ENCODE measurements at places on chromosomes 4 and X.
A peak's percentile ranks its signal among the peaks of the same experiment; 100 is the strongest.

GRCh38 chr4:62644372-62644771 is 1444.2 kb downstream of the ADGRL3 start:
- DNase-seq, result peak; percentile 36

DNA sequence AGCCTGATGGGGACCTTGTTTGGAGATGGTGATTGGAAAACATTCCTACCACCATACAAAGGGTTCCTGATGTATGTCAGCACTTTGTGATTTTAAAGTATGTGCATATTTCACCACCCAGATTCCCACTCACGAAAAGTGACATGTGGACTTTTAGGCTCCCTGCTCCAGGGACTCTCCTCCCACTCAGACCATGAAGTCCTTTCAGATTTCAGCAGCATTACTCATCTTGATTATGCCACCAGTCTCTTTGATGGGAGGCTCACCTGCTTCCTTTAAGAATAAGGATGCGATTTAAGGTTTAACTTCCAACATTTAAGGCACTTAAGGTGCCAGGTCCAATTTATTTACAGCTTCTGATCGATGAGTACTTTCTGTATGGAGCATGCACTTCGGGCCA is 204.4 kb downstream of the PPARGC1A start:
- DNase-seq, result peak; percentile 2

DNA sequence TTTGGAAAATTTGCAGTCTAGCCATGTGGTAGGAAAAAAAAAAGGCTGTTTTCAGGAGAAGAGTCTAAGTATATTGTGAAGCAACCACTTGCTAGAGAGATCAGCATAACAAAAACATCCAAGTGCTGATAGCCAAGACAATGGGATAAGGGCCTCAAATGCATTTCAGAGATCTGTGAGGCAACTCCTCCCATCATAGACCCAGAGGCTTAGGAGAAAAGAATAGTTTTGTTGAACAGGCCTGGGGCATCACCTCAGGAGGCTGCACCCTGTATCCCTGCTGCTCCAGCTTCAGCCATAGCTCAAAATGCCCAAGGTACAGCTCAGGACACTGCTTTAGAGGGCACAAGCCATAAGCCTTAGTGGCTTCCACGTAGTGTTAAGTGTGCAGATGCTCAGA is 13.6 kb upstream of the GPR174 start:
- DNase-seq, result no peak

DNA sequence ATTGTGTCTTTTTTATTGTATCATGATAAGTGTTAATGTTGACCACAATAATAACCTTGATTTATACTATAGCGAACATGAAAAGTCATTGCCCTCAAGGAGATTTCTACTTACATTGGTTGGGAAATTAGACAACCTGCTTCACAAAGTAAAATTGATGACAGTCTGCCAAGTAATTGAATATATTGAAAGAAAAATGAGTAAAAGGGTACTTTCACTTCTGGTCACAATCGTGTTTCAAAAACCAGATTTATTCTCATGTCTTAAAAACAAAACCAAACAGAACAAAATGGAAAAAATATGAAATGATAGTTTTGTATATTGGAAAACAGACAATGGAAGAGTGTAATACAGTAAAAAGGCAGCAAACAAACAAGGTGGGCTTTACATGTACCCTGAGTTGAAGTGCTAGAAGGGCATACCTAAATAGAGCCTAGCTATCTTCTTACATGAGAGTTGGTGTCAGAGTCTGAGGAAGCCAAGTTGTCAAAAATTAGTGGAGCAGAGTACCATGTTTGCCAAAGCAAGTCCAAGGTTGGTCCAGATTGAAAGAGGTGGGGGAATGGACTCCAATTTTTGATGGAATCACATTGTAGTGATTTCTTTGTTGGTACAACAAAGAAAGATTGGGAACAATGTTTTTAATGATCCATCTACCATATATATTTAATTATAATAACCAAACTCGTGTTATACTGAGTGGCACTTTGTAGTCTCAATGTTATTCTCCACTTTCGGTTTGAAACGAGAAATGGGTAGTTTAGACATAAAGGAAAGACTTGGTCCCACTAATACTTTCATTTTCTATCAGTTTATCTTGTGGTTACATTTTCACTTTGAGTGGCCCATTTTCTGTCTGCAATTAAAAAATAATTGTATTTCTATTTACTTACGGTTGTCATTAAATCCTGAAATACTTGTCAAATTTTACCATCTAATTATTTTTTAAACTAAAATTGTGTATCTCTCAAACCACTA is 775.6 kb downstream of the STIM2 start:
- no peak for DNase-seq

DNA sequence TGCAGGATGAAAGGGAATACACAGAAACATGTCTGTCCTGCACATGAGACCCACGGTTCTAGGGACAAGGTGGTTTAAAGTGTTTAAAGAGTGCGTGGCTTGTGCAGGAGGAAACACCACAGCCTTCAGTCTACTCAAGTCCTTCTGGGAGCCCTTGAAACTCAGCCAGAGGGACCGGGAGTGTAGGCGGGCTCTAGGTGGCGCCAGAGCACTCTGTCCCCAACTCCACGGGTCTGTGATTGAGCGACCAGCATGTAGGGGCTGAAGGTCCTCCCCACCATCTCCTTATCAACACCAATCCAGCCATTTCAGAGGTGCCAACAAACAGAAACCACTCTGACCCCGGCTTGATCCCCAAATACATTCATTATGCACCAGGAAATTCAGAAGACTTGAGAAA is 82.0 kb upstream of the CLDN34 start:
- DNase-seq, result peak; percentile 60

DNA sequence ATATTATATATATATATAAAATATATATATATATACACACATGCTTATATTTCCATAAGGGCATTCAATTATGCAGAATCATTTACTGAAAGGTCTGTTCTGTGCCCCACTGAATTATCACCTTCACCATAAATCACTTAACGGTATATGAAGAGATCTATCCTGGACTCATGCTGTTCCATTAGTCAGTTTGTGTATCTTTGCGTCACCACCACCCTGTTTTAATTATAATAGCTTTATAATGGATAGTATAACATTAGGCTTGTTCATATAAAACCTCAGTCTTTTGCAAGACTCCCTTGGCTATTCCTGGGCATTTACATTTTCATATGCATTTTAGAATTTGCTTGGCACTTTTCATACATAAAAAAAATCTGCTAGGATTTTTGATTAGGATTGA is 19.1 kb downstream of the WDR17 start:
- no peak for DNase-seq

- no peak for DNase-seq
Measured at GRCh38 chr4:48255072-48255958, 14.3 kb downstream of the TEC start.

DNA sequence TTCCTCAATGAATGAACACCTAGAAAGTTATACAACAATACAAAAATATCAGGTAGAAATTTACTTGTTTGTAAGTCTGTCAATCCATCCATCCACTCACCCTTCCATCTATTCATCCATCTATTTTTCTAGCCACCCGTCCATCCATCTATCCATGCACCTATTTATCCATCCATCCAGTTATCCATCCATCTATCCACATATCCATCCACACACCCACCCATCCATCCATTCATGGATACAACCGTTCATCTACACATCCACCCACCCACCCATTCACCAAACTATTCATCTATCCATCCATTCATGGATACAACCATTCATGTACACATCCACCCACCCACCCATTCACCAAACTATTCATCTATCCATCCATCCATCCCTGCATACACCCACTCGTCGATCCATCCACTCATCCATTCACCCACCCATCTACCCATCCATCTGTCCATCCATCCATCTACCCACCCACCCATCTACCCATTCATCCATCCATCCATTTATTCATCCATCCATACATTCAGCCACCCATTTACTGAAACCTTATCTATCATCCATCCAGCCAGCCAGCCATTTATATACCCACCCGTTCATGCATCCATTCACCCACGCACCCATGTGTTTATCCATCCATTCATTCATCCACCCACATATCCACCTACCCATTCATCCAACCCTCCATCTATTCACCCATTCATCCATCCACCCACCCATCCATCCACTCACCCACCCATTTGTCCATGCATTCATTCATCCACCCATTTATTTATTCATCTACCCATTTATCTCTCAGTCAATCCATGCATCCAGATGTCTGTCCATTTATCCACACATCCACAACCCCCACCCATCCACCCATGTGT is 10.4 kb upstream of the CD99 start:
- no peak for DNase-seq
